ENCODE measurements at places on chromosomes 2 and 18.

DNA sequence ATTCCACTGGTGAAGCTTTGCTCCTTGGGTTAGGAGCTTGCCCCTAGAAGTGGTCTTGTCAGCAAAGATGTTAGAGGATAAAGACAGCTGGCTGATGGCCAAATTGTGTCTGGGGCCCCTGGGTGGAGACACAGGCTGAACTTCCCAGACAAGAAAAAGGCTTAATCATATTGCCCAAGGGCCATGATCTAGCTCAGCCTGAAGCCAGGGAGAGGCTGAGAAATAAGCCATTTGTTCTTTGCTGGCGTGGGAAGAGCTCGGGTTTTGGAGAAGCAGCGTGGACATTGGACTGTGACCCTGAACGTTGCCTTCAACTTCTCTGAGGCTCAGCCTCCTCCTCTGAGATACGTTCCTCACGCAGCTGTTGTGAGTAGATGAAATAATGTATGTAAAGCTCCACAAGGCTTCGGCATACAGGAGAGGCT, 153.0 kb downstream of the ZFP36L2 start:
- no peak for DNase-seq

DNA sequence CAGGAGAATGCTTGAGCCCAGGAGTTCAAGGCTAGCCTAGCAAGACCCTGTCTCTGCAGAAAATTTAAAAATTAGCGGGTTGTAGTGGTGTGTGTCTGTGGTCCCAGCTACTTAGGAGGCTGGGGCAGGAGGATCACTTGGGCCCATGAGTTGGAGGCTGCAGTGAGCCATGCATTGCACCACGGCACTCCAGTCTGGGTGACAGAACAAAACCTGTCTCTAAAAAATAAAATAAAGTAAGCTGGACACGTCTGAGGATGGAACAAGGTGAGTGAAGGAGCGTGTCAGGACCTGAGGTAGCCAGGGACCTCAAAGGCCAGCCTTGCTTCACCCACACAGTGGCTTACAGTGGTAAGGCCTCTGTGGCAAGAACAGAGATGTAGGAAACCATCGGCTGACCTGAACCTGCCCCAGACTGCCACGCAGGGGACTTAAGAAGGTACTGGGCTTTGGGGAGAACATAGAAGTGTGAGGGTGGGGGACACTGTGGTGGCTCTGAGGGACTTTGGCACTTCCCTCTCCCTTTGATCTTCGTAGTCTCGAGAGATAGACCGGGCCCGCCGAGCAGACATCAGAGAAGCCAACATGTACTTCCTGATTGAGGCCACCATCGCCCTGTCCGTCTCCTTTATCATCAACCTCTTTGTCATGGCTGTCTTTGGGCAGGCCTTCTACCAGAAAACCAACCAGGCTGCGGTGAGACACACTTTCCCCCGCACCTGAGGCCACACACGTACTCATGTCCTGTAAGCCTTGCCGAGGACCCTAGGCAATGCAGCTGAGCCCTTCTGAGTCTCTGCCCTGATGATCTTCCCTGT, 7.5 kb downstream of the SLC11A1 start:
- DNase-seq, result no peak

- no peak for DNase-seq
These were observed 1.3 kb upstream of the CLIP4 start for GRCh38 chr2:29113891-29114321.

GRCh38 chr18:31718386-31718785, 34.0 kb upstream of the B4GALT6 start:
- DNase-seq, result no peak

GRCh38 chr2:226135861-226136548, 663.6 kb downstream of the IRS1 start:
- no peak for DNase-seq

DNA sequence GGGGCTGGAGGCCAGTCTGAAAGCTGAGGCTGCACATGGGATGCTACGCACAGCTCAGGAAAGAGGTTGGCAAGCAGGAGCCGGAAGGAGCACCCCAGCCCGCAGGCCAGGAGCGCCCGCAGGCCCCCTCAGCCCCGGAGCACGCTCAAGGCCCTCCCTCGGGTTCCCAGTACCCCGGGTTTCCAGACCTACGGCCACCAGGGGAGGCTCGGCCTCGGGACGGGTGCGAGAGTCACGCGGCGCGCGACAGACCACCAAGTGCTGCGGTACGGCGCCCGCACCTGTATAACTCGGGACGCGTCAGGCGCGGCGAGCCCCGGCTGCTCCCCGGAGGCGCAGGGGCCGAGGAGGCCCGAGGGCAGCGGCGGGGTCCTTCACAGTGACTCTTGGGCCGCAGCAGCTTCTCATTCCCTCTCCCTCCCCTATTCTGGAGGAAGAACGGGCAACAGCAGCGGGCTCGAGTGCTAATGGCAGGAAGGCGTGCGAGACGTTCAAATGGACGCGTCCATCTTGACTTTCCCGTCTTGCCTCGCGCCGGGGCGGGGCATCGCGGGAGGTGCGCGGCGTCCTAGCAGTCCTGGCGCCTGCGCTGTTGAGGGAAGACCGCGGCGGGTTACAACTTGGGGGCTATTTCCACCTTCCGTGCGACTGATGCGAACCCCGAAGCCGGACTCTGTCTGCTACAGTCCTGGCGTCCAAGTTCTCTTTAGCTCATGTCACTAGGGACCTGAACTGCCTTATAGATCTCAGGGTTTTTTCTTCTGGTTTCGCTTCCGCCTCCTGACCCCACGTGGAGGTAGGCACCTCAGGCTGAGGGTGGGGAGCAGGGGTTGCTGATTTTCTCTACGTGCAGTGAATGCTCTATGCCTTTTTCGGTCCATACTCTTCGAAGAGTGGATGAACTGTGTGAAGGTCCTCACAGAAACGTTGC, at the start of gene ANAPC1:
ANAPC1 (minus strand) TSS at position 533 of the 931 bp plus-strand sequence. CDS start 3,368 bp downstream, outside the sequence.
- DNase-seq, result peak; percentile 84

DNA sequence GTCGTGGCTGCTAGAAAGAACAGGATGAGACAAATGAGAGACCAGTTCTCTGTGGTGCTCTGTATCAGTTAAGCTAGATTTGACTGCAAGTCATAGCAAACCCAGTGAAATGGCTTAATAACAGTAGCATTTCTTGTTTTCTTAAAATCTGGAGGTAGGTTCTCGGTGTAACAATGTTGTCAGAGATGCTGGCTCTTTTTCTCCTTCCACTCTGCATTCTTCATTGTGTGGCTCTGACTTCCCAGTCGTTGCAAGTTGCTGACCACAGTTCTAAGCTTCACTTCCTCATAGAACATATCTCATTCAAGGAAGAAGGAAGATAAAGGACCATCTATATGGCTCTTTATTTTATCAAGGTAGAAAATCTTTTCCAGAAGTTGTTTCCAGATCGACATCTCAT, 7.9 kb upstream of the CKAP2L start:
- no peak for DNase-seq

DNA sequence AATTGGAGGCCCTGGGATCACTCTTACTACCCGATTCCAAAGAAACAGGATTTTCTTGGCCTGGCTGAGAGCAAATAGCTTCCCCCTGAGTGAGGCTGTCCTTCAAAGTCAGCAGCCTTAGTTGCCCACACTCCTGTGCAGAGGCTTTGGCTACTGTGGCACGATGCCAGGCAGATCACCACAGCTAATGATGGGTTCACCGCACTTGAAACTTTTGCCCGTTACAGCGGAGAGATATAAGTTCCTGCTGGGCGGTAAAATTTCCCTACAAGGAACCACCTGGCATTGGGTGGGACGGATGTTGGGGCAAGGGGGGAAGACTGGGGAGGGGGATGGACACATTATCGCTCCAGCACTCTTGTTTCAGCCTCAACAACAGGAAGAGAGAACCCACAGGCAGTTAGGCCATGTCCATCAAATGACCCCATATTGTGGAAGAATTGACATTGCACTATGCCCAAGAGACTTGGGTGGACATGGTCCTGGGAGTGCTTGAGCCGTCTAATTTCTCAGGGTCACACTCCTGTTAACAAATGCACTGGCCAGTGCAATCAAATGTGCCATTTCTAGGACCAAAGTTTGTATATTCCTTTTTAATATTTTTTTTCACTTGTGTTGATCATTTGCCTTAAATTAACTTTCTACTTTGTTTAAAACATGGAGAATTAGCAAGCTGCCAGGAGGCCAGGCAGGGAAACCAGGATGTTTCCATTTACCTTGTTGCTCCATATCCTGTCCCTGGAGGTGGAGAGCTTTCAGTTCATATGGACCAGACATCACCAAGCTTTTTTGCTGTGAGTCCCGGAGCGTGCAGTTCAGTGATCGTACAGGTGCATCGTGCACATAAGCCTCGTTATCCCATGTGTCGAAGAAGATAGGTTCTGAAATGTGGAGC, 4.4 kb downstream of the IL1B start:
- no peak for DNase-seq

DNA sequence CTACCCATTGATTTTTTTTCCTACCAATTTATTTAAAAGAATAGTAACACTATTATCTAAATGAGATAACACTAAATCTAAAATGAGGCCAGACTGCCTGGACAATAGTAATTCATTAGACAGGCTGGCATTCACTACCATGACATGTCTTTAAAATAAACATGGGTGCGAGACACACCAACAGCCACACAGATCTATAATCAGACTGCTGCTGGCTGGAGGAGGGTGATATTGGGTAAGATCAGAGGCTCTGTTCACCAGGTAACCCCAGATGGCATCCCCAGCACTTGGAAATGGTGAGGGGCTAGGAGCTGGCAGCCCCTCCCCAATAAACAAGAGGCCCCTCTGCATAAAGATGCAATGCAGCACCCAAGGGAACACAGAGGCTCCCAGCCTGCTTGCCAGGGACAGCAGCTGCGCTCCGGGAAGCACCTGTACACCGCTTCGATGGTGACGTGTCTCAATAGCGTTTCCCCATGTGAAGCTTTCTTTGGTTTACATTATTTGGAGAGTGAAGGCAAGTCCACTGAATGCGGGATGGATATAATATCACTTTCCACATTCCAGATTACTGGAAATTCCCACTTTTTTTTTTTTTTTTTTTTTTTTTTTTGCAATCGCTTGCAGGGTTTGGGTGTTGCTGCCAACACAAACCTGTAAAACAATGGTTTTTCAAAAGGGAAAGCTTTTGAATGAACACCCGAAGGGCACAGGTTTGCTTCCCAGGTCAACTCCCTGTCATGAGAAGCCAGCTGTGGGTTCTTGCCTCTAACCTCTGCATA, 159.0 kb downstream of the ZNF516 start:
- DNase-seq, result no peak

DNA sequence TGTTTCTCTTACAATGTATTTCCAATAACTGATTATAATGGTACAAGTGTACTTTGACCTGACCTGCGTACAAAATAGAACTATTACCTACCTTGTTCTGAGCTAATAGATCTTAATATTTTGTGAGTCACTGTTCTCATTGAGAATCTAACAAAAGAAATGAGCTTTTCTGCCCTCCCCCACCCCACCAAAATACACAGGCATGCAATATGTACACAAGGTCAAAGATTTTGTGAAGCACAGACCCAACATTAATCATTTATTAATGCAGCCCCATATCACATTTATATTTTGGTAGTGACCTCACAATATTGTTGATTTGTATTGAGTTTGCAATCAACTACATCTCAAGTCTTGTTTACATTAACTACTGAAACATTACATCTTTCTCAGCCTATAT, 86.5 kb downstream of the CDH20 start:
- DNase-seq, result no peak

DNA sequence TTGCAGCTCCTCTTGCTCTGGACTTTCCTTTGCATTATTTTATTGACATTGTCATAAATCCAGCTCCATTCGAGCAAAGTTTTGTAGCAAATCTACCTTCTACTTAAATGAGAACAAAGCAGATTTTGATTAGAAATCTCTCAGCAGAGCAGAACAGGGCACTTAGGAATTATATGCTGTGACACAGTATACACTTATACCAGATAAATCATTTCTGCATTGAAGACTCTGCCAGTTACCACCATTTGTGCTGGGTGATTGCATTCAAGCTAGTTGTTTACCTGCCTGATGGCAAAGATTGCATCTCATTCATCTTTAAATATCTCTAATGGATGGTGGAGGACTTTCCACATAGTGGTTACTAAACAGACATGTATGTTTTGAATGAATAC, 441.7 kb upstream of the HNMT start:
- DNase-seq, result no peak
